A549 (cell line): ENCODE measurements at places on chromosomes 5 and 9.

- DNase-seq, result no peak
Observed at GRCh38 chr5:173472784-173473278, 143.6 kb downstream of the BOD1 start.

DNA sequence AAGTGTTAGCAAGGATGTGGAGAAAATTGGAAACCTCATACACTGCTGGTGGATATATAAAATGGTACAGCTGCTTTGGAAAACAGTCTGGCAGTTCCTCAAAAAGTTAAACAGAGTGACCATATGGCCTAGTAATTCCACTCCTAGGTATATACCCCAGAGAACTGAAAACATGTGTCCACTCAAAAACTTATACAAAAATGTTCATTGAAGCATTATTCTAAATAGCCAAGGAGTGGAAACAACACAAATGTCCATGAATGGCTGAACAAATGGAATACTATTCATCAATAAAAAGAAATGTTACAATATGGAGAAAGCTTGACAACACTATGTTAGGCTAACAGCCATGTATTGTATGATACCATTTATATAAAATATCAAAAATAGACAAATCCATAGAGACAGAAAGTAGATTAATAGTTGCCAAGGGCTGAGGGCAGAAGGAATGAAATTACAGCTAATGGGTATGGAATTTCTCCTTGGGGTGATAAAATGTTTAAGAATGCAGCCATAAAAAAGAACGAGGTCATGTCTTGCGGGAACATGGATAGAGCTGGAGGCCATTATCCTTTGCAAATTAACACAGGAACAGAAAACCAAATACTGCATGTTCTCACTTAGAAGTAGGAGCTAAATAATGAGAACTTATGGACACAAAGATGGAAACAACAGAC is 33.6 kb upstream of the FBP1 start:
- DNase-seq, result no peak

DNA sequence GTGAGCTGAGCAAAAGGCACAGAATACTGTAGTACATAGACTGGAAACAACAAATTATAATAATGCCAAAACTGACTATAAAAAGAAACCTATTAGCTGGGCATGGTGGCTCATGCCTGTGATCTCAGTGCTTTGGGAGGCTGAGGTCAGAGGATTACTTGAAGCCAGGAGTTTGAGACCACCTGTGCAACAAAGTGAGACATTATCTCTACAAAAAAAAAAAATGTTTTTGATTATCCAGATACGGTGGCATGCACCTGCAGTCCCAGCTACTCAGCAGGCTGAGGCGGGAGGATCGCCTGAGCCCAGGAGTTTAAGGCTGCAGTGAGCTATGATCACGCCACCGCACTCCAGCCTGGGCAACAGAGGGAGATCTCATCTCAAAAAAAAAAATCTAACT is 175.9 kb downstream of the TTC39B start:
- no peak for DNase-seq

DNA sequence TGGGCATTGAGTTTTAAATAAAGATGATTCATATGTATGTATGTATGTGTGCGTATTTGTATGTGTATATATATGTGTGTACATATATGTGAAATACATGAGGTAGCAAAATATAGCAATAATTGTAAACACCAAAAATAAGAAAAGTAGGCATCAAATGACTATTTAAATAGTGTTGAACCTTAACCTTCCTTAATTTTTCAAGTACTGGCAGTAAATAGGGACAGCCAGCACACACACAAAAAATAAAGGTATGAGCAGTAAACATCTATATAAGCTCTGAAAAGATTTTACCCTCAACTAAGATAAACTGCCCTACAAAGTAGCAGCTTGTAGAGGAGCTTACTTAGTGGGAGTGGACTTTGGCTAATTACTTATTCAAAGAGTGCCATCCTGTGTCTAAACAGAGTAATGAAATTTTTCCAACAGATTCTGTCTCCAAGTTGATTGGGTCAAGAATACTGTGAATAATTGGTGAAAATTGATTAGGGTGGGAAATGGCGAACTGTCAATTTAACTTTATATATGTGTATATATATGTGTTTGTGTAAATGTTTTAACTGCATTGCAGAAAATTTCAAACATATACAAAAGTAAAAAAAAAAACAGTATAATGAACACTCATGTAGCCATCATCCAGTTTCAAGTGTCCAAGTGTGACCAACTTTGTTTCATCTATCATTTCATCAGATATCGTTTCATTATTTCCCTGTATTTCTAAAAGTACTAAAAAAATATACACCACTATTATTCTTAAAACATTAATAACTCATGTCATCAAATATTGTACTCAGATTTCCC is 2.0 kb upstream of the ADAMTS6 start:
- DNase-seq, result peak; percentile 63

GRCh38 chr5:73499187-73499586 is 945 bp downstream of the BTF3 start:
- DNase-seq, result no peak

- no peak for DNase-seq
Observed at GRCh38 chr5:103780794-103781193, 218.2 kb upstream of the NUDT12 start.

DNA sequence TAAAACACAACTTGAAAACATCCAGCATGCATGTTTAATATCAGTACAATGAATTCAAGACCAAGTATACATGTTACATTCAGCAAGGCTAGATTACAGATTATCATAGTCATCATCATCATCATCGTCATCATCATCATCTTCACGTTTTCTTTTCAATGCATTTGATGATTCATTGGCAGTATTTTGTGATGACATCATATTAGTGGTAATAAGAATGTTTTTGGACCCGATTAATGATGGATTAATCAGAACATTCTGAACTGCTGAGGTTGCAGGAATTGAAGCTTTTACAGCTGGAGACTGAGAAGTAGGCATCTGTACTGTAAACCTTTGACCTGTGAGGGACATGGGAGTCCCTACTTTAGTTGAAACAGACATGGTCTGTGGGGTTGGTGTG is 4.5 kb downstream of the AK6 start:
- DNase-seq, result no peak

- DNase-seq, result no peak
Observed at GRCh38 chr9:116202219-116202912, 48.8 kb downstream of the PAPPA start.

- DNase-seq, result no peak
Observed at GRCh38 chr5:160525471-160526261, 104.0 kb downstream of the PTTG1 start.

DNA sequence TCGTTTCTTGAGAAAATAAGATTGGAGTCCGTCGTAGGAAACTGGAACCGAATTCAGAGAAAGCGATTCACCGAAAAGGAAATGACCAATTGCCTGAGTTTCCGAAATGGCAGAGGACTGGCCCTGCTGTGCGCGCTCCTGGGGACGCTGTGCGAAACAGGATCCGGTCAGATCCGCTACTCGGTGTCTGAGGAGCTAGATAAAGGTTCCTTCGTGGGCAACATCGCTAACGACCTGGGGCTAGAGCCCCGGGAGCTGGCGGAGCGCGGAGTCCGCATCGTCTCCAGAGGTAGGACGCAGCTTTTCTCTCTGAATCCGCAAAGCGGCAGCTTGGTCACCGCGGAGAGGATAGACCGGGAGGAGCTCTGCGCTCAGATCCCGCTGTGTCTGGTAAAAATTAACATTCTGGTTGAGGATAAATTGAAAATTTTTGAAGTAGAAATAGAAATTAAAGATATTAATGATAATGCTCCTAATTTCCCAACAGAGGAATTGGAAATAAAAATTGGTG is 379 bp downstream of the PCDHGA3 start:
- DNase-seq, result no peak

- DNase-seq, result no peak
Observed at GRCh38 chr5:142357469-142358090, 32.8 kb upstream of the SPRY4 start.

- DNase-seq, result no peak
Observed at GRCh38 chr9:128146591-128147120, 2.6 kb upstream of the LCN2 start.

- no peak for DNase-seq
Observed at GRCh38 chr9:138047469-138048040, 170.0 kb downstream of the CACNA1B start.

DNA sequence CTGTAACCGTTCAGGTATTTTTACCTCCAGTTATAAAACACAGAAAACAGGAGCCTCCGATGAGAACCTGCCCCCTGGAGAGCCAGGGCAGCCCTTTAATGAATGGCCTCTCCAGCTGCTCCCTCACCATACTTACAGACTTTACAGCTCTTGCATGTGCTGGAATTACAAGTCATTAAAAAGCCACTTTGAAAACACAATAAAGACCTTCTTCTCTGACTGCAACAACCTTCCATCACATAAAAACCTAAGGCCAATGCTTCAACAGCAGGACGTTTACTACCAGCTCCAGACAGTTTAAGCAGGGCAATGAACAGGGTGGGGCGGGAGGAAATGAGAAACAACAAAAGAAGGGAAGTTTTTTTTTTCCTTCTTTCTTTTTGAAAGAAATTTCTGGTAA is 213.8 kb downstream of the MLLT3 start:
- no peak for DNase-seq

GRCh38 chr5:38905516-38905915 is 59.7 kb downstream of the OSMR start:
- no peak for DNase-seq

DNA sequence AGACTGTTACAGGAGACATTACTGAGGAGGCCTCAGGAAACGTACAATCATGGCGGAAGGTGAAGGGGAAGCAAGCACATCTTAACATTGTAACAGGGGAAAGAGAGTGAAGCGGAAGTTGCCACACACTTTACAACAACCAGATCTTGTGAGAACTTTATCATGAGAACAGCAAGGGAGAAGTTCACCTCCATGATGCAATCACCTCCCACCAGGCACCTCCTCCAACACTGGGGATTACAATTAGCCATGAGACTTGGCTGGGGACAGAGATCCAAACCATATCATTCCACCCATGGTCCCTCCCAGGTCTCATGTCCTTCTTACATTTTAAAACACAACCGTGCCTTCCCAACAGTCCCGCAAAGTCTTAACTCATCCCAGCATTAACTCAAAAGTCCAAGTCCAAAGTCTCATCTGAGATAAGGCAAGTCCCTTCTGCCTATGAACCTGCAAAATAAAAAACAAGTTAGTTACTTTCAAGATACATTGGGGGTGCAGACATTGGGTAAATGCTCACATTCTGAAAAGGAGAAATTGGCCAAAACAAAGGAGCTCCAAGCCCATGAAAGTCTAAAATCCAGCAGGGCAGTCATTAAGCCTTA is 138.3 kb downstream of the TMEM161B start:
- DNase-seq, result no peak

GRCh38 chr9:5575000-5575399 is 53.9 kb upstream of the RIC1 start:
- no peak for DNase-seq

- no peak for DNase-seq
Observed at GRCh38 chr9:104118916-104119315, 24.8 kb downstream of the SMC2 start.

DNA sequence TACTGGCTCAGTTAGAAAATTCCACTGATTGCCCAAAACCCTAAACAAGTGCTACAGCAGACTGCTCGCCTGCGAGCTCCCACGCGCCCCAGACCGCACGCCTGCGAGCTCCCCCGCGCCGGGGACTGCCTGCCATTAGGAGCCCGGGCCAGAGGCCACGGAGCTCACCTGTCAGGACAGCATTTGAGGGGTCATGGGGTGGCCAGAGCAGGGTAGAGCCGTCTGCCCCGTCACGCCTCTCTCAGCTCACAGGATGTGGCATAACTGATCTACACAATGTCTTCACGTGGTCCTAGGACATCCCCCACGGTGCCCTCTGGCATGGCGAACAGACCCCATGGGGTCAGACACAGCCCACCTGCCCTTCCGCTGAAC is 29.1 kb upstream of the LRRC14B start:
- no peak for DNase-seq

DNA sequence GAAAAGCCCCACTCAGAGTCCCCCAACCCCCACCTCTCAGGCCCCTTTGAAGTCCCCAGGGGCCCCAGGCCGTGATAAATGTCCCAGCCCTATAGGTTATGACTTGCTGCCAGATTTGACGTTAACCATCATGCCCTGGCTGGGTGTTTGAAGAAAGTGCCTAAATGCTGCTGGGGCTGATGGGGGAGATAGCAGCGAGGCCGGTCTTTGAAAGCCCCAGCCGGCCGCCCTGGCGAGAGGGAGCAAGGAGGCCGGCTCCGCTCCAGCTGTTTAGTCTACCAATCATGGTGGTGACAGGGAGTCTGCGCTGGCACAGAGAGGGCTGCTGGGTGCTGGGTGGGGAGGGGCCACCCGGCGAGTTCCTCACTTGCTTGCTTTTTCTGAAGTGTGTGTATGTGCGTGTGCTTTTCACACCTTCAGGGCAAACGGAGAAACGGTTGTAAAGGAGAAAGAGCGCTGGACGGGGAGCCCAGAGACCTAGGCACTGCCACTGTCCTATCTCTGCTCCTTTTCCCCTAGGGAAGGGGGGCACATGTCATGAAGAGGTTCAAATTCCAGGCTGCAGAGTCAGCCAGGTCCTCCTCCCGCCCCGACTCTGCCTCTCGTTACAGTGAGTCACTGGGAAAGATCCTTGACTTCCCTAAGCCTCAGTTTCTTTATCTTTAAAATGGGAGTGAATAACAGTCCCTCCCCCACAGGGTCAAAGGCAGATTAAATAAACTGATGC is 126.1 kb upstream of the HAND1 start:
- no peak for DNase-seq

DNA sequence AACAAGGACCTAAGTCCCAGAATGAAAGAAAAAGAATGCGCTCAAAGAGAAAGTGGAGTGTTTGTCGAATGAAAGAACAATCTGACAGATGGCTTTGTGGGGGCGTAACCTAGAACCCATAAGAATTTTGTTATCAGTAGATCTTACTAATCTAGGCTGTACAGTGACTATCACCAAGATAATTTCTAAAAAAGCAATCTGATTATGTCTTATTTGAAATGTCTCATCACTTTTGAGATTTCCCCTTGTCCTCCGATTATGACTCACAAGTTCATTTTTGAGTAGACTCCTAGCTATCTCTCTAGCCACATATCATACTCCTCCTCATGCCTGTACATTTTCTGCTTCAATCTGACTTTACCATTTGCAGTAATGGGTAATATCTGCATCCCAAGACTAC is 135.6 kb upstream of the SMARCA2 start:
- no peak for DNase-seq

- peak; percentile 89 for DNase-seq
Observed at GRCh38 chr9:136799854-136800657, 3.9 kb downstream of the CCDC183 start.

DNA sequence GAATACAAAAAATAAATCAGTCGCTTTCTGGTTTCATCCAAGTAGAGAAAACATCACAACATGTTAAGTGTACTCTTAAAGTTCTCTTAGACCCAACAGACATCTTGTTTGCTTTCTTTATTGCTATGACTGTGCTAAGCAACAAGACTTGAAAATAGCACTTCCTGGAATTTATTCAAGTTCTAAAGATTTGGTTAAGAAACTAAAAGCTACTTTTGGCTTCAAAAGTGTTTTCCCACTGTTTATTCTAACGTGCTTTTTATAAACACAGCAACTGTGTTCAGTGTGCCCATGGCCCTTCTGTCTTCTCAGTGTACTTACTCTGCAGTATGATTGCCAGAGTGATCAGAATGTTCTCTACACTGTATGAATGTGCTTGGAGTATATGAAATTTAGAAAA is 109.8 kb downstream of the GIN1 start:
- DNase-seq, result no peak
